ENCODE measurements at places on chromosomes 7 and 10. TPM values are rescaled to one million over a fixed set of nuclear protein-coding genes. Genes with fewer than 3 reads are reported as not detected.

DNA sequence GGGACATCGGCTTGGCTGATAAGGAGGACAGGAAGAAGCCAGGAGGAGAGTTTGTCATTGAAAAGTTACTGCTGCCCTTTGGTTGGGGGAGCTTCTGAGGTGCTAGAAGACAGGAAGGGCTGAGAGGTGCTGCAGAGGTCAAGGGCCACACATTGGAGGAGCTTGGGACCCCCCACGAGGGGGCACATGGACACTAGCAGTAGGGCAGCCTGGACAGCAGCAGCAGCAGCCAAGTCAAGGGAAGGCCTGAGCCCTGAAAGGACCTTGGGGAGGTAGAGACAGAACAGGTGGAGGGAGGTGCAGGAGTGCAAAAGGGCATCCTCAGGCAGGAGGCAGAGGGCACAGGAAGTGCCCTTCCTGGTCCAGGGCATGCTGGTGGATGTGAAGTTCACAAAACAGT is 439.7 kb upstream of the IGFBP3 start:
- H3K27ac ChIP-seq, result no peak overlapping the region
- no peak overlapping the region for H3K4me3 ChIP-seq

GRCh38 chr7:75924889-75925288 is 9.9 kb downstream of the POR start:
- H3K4me3 ChIP-seq, result no peak overlapping the region
- no peaks in the 10 kb centered on the region for H3K36me3 ChIP-seq
- DNase-seq, result no peak
- no peak overlapping the region for H3K27ac ChIP-seq
- H3K27me3 ChIP-seq, result no peaks in the 10 kb centered on the region

- H3K36me3 ChIP-seq, result peaks cover 73% of the 10 kb centered on the region
- H3K27me3 ChIP-seq, result no peaks in the 10 kb centered on the region
- peak overlapping the region; percentile 42 for H3K27ac ChIP-seq
- peak; percentile 17 for DNase-seq
- no peak overlapping the region for H3K4me3 ChIP-seq
- peaks cover 15% of the 10 kb centered on the region for H3K4me1 ChIP-seq
Measured at GRCh38 chr10:101671453-101671852, 23.5 kb downstream of the FBXW4 start.

- no peak overlapping the region for H3K4me3 ChIP-seq
- DNase-seq, result peak; percentile 36
- no peaks in the 10 kb centered on the region for H3K27me3 ChIP-seq
- peak overlapping the region; percentile 9 for H3K27ac ChIP-seq
Measured at GRCh38 chr7:26688936-26689506, 175.4 kb downstream of the SKAP2 start.

GRCh38 chr7:157679607-157680006 is 342.8 kb downstream of the DNAJB6 start:
- peaks cover 13% of the 10 kb centered on the region for H3K27me3 ChIP-seq
- no peak overlapping the region for H3K4me3 ChIP-seq
- no peaks in the 10 kb centered on the region for H3K4me1 ChIP-seq
- H3K27ac ChIP-seq, result no peak overlapping the region
- H3K36me3 ChIP-seq, result no peaks in the 10 kb centered on the region

GRCh38 chr10:3399756-3400155 is 227.2 kb upstream of the PITRM1 start:
- no peak overlapping the region for H3K27ac ChIP-seq
- no peaks in the 10 kb centered on the region for H3K4me1 ChIP-seq
- no peak overlapping the region for H3K4me3 ChIP-seq
- H3K36me3 ChIP-seq, result no peaks in the 10 kb centered on the region

- H3K27ac ChIP-seq, result no peak overlapping the region
- DNase-seq, result no peak
- H3K4me1 ChIP-seq, result no peaks in the 10 kb centered on the region
Measured at GRCh38 chr7:4177001-4177400, 505.1 kb upstream of the FOXK1 start.

RPP38 gene
- total RNA-seq, result 24.5 TPM

- H3K27me3 ChIP-seq, result no peaks in the 10 kb centered on the region
- no peak overlapping the region for H3K4me3 ChIP-seq
- no peak overlapping the region for H3K27ac ChIP-seq
- peaks cover 7% of the 10 kb centered on the region for H3K4me1 ChIP-seq
Measured at GRCh38 chr10:119383174-119383856, 159.2 kb downstream of the RGS10 start.

- H3K27ac ChIP-seq, result no peak overlapping the region
- H3K27me3 ChIP-seq, result no peaks in the 10 kb centered on the region
- no peaks in the 10 kb centered on the region for H3K4me1 ChIP-seq
Measured at GRCh38 chr10:11313463-11313862, 295.8 kb downstream of the CELF2 start.

- H3K4me3 ChIP-seq, result no peak overlapping the region
- H3K36me3 ChIP-seq, result no peaks in the 10 kb centered on the region
- H3K27ac ChIP-seq, result no peak overlapping the region
- H3K27me3 ChIP-seq, result no peaks in the 10 kb centered on the region
- H3K4me1 ChIP-seq, result peaks cover 12% of the 10 kb centered on the region
- peak; percentile 26 for DNase-seq
Measured at GRCh38 chr7:36154255-36155212, 1.5 kb downstream of the EEPD1 start.

GPR37 gene
- not detected for total RNA-seq

VSIR gene
- 61.2 TPM for total RNA-seq

Measured in B cell (primary cell).